ENCODE measurements at places on chromosomes 11 and 22.

DNA sequence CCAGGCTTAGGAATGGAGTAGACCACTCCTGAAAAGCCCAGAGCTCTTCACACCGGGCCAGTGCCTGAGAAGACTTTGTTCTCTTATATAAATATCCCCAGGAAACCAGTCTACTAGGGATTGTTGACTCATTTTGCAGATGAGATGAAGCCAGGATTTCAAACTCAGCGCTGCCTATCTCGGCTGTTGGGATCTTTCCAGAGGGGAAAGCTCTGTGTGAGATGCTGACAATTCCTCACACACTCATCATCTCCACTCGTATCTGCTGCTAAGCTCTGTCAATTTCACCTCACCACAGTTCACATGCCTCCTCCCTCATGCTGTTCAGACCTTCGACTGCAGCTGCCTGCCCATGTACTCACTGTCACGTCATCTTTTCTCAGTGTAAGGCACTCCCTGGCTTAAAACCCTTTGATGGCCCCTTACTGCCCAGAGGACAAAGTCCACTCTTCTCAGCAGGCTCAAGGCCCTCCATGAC is 12.5 kb downstream of the USH1C start:
- DNase-seq = no peak

GRCh38 chr11:77100166-77101042 is 2.2 kb upstream of the OMP start:
- DNase-seq = no peak

DNA sequence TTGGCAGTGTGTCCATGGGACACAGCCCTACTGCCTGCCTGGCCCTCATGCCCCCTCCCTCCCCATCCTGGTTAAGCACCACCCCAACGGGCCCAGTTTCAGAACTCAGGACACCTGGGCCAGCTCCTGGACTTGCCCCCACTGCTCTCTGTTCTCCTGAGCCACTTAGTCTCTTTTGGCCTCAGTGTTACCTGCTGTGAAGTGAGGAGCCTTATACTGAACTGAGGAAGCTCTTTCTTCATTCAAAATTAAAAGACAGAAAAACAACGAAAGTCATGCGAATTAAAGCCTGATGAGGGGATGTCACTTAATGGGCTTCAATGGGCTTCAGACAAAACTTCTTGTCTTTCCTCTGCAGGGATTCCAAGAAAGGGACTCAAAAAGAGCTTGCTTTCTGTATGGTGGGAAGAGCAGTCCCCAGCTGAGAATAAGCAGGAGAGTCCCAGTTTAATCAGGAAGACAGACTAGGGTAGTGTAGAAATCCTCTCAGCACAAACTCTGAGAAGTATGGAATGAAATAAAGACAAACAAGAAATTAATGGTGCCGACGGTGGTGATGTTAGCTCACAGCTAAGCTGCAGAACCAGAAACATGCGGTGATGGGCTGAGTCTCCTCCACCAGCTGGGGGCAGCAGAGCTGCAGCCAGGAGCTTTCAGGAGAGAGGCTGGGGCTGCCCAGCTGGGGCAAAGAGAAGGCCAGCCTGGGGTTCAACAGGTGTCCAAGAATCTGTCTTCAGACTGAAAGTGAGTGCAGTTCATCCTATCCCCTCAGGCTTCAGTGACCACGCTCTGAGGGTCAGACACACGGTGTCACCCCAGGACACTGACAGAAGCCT is 101.0 kb downstream of the GGTLC2 start:
- no peak for DNase-seq

GRCh38 chr11:95684701-95685100 is 104.9 kb downstream of the FAM76B start:
- no peak for DNase-seq

Measured in stimulated activated CD8-positive, alpha-beta memory T cell treated with anti-CD3 and anti-CD28 coated beads, Interleukin-4, amount 100 ng/mL, for 1 hour (primary cell).